Activated naive CD8-positive, alpha-beta T cell treated with anti-CD3 and anti-CD28 coated beads, Interleukin-2, amount 10 ng/mL, durations not matched to agents 7 days and 5 days (primary cell): ENCODE measurements at places on chromosomes 3 and 15. TPM values are rescaled to one million over a fixed set of nuclear protein-coding genes. Genes with fewer than 3 reads are reported as not detected.

DNA sequence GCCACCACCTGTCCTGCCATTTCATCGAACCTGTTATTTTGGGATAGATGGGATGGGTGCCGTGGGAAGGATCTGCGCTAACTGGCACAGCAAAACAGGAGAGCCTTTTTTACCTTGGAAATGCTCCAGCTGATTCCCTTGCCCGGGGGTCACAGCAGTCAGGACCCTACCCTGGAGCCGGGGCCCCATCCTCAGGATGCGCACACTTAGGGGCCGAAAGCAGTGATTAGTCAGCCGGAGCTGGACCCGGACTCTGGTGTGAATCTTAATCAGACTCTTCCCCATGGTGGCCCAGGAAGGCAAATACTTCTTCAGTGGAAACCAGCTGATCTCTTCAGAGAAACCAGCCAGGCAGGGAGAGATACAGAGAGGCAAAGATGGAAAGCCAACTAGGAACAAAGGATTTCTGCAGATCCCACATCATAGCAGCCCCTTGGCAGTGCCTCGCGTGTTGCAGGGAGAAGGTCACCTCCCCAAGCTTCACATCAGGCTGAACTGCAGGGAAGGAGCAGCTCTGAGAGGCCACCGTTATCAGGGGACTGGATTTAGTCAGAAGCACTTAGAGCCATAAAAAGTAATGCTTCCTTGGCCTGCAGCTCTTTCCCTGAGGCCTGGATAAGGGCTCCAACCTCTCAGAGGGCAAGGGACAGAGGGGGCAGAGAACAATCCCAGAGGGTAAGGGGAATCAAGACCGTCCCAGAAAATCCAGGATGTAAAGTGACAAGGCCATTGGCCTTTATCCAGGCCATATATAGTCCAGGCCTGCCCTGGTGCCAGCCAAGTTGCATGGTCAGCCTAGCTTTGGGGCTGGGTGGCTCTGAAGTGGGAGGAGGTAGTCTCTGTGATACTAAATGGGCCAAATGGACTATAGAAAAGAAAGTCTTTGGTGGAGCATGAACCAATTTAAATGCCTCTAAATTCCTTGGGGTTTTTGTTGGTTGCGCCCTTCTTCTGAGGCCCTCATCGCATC is 52.9 kb downstream of the WDR76 start:
- DNase-seq, result no peak

GRCh38 chr3:161314836-161315395 is 56.4 kb downstream of the SPTSSB start:
- no peak for DNase-seq

Gene RTP1
- total RNA-seq, result not detected

Gene CILP
- total RNA-seq, result 0.17 TPM
